ENCODE measurements at places on chromosomes 1 and 21.

DNA sequence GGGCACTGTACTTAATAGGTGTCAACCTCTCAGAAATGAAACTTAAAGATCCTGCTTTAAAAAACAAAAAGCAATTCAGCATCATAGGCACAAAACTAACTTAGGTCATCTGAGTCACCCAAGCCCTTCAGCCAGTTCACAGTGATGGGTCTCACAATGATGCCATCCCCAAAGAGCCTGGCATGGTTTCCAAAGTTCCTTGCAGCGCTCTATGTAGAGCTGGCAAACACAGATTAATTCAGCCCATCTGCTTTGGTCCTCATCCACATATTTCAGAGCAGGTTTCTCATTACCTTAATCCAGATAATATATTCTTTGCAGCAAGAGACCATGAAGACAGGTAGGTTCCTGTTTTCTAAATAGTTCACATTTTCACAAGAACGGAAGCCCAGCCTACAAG is 14.6 kb upstream of the PLA2G2C start:
- no peak for DNase-seq

DNA sequence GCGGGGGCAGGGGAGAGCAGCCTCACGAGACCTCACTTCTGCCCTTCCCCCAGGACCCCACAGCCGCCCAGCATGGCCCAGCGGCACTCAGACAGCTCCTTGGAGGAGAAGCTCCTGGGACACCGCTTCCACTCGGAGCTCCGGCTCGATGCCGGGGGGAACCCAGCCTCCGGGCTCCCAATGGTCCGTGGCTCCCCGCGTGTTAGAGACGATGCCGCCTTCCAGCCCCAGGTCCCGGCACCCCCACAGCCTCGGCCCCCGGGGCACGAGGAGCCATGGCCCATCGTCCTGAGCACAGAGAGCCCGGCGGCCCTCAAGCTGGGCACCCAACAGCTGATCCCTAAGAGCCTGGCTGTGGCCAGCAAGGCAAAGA is 8.5 kb downstream of the ARHGEF16 start:
- no peak for DNase-seq

GRCh38 chr1:157566484-157567300 is 14.4 kb upstream of the FCRL5 start:
- DNase-seq = peak; percentile 29

DNA sequence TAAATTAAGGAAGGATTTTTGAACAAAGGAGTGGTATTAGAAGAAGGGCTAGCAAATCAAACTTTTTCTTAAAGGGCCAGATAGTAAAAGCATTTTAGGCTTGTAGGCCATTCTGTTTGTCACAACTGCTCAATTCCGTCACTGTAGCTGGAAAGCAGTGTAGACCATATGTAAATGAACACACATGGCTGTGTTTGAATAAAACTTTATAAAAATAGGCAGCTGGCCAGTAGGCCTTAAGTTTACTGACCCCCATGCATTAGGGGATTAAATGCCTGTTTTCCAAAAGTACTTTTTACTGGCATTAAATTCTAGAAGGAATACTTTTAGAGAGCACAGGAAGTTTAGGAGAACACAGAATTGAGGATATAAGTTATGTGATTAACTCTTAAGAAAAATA is 8.9 kb downstream of the IVNS1ABP start:
- DNase-seq = no peak

GRCh38 chr1:185601189-185601588 is 133.0 kb upstream of the HMCN1 start:
- DNase-seq = no peak

- peak; percentile 26 for DNase-seq
Measured at GRCh38 chr21:37915497-37915911, 753 bp downstream of the KCNJ6 start.

- DNase-seq = no peak
Measured at GRCh38 chr1:101267082-101267481, 30.3 kb downstream of the S1PR1 start.

GRCh38 chr1:38740487-38740886 is 119.1 kb downstream of the RRAGC start:
- DNase-seq = no peak

- no peak for DNase-seq
Measured at GRCh38 chr1:10773376-10773775, 23.1 kb downstream of the CASZ1 start.

- DNase-seq = no peak
Measured at GRCh38 chr1:31064718-31065309, 703 bp downstream of the PUM1 start.

GRCh38 chr1:172946814-172947507 is 103.8 kb downstream of the TNFSF18 start:
- no peak for DNase-seq

- no peak for DNase-seq
Measured at GRCh38 chr21:45997205-45997494, 15.6 kb downstream of the COL6A1 start.

DNA sequence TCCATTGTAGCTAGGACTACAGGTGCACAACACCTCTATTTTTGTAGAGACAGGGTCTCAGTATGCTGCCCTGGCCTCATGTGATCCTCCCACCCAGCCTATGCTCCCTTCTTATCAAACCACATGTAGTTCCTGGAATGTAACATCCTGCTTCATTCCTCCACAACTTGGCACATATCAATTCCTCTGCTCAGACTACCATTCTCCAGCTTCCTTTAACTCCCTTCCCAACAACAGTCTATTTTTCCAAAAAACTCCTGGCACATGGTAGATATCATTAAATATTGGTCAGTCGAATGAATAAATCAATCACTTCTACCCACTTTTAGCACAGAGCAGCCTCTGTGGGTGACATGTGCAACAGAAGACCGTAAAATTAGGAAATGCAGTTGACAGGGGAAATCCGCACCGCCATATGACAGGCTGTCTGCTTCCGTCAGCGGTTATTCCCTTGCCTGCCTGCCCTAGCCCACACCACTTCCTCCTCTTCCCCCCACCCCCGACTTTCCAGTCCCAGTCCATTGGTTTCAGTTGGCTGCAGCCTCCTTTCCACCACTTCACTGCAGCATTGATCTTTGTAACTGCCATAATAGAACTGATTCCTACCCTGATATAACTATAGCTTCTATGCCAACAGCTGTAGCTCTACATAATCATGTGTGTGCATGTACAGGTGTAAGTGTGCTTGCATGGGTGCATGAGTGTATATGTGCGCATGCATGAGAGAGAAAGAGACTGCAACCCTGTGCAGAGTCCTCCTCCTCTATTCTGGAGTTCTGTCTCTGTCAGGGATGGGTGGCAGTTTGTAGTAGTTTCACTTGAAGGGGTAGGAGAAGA is 6.8 kb upstream of the AKR1A1 start:
- DNase-seq = no peak

- DNase-seq = no peak
Measured at GRCh38 chr1:183443011-183443410, 24.8 kb upstream of the NMNAT2 start.

- no peak for DNase-seq
Measured at GRCh38 chr1:201014816-201015200, 8.7 kb downstream of the KIF21B start.

- peak; percentile 45 for DNase-seq
Measured at GRCh38 chr1:169892927-169893644, 610 bp downstream of the SCYL3 start.

GRCh38 chr1:119818181-119818580 is 6.9 kb upstream of the REG4 start:
- no peak for DNase-seq

DNA sequence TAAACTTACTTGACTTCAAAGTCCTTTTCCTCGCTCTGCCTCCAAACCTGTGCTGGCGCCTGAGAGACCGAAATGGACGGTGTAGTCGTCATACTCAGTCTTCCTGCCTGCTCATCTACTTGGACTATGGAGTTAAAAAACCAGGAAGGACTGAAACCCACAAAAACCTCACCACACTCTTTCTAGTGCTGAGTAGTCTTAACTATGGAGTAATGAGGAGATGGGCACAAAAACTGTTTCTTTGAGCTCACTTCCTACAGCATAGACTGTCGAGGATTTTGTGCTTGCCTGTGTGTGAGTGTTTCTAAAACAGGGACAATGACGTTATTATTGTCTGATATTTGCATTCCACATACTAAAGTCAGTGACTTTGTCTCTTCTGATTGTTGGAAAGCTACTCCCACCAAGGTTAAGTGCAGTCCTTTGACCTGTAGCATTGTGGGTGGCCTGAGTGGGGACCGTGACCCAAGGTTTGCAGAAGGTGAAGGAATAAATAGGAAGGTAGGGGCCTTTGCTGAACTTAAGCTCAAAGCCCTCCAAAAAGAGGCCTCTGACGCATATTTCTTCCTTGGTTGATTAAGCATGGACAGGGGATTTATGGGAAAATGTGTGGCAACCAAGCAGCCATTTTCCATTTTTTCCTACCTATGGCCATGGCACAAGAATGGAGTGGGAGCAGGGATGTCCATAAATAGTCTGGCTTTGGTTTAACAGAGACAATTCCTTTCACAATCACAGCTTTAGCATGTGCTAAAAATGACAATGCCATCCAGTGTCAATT is 109.6 kb downstream of the ZBTB18 start:
- no peak for DNase-seq

- no peak for DNase-seq
Measured at GRCh38 chr1:3139451-3139852, 70.4 kb downstream of the PRDM16 start.

DNA sequence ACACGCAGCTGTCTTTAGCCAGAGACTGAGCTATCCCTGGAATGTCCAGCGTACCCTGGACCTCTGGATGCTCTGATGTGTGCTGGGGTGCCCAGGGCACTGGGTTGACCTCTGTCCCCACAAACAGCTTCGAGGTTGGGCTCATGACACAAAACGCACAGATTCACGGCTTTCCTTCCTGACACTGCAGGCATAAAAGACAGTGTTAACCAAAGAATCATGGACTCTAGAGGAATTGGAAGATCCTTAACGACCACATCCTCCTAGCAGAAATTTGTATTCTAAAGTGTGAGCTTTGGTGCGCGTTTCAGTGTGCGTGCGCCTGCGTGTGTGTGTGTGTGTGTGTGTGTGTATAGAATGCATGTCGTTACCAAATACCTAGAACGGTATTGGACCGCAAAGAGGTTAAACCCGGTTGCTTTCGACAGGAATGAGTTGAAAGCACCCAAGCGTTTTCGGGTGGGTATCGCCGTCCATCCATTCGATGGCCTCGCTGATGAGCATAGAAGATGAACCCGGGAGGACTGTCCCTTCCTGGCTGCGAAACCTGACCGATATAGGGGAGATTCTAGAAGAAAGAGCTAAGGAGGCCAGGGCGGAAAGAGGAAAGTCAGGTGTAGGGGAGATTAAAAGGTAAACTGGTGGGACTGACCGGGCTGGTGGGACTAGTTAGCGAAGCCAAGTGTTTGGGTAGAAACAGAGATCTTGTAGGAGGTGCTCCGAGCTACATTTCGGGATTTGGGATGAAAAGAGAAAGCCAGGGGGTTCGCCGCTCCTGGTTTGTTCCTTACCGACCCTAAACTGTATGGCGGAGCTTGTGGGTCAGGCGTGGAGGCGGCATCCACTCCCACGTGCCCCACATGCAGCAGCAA is 6.8 kb upstream of the LHX9 start:
- DNase-seq = no peak
